ENCODE measurements at places on chromosomes 5 and 9.

- no peak for DNase-seq
Measured at GRCh38 chr5:139492700-139493192, 10.2 kb upstream of the STING1 start.

DNA sequence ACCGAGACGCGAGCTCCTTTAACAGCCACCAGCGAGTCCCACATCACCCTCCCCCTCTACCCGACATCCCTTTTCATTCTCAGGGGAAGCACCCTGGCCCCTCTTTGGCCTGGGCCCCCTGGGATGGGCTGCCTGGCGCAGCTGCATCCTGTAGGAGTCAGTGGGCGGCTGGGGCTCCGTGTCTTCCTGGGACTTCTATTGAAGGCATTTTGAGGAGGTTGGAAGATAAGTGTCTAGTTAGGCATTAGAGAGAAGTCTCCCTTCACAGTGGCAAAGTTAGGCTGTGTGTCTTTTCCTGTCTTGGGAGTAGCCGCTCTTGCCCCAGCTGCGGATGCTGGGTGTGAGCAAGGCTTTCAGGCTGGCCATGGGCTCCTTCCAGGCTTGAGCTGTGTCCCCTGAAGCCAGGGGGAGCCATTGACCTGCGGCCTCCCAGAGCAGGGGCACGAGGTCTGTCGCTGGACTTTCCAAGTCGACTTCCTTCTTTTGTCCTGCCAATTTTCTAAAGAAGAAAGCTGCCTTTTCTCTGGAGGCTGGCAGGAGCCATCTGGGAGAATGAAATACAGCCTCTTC, 18.6 kb upstream of the NKD2 start:
- DNase-seq = no peak

- no peak for DNase-seq
Measured at GRCh38 chr9:27457445-27457844, 66.6 kb upstream of the IFNK start.

- no peak for DNase-seq
Measured at GRCh38 chr9:7008411-7008810, 250.6 kb downstream of the KDM4C start.

DNA sequence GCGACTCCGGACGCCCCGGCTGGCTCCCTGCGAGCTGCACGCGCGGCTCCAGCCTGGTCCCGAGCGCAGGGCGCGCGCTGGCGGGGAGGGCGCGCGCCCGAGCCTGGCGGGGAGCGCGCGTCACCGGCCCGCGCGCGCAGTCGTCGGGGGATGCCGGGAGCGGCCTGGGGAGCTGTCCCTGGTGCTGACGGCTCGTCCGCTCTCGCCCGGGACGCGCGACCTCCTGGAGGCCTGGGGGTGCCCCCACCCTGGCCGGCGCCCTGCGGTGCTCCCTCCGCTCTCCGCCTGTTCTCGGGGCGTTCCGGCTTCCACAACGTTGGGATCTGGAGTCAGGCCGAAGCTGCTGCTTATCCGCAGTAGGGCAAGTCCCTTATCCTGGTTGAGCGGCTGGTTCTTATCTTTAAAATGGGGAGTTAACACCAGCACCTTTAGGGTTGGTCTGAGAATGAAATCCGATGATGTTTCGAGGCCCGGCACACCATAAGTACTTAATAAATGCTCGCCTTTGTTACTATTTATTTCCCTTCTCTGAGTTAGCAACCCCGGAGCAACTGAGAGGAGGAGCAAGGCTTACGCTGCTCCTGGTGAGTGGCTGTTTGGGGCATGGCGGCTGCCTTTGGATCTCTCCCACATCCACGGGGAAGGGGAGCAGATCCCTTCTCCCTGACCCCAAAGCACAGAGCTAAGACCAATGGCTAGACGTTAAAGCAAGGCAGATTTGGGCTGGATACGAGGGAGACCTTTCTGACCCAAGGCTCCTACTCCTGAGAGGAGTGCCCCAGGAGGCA, at the start of gene FAM163B:
FAM163B (minus strand) TSS at position 79 of the 788 bp plus-strand sequence. CDS start 29,166 bp downstream, outside the sequence.
- DNase-seq = no peak
